Activated naive CD8-positive, alpha-beta T cell treated with anti-CD3 and anti-CD28 coated beads, Interleukin-2, amount 10 ng/mL, durations not matched to agents 7 days and 5 days (primary cell): ENCODE measurements at places on chromosomes 2 and 18. TPM values are rescaled to one million over a fixed set of nuclear protein-coding genes. Genes with fewer than 3 reads are reported as not detected.

DNA sequence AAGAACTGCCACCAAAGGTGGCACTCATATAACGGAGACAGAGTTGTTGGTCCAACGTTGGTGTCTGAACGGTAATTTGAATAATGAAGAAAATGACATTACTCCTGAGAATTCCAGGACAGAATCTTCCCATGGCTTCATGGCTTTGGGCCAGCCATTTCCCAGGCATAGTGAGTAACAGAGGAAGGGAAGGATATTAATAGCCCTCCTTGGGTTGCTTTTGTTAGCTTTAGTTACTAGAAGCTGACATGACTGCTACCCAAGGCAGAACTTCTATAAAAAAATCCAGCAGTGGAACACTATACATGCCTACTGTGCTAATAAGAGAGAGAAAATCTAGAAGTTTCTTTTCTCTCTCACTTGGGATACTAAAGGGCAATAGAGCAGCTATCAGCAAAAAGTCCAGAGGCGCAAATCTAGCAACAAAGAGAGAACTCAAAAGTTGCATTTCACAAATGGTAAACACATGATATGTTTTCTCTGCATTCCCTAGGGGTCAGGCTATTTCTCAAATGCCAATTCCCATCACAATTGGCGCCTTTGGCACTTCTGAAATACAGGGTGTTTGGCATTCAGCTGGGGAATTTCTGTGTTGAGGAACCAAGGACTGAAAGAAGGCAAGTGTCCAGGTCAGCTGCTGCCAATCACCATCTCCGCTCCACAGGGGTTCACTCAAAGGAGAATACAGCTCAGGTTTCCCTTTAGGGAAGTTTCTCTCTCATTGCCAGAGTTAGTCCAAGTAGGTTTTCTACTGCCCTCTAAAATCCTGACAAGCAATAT, 160.8 kb upstream of the KYNU start:
- H3K27ac ChIP-seq = no peak overlapping the region
- DNase-seq = no peak
- no peaks in the 10 kb centered on the region for H3K27me3 ChIP-seq
- H3K4me3 ChIP-seq = no peak overlapping the region
- no peaks in the 10 kb centered on the region for H3K4me1 ChIP-seq
- H3K36me3 ChIP-seq = no peaks in the 10 kb centered on the region

GRCh38 chr18:63182861-63183260, 136.7 kb downstream of the BCL2 start:
- no peaks in the 10 kb centered on the region for H3K27me3 ChIP-seq
- peak overlapping the region; percentile 26 for H3K4me3 ChIP-seq
- peaks cover 43% of the 10 kb centered on the region for H3K4me1 ChIP-seq
- no peak for DNase-seq
- peaks cover 43% of the 10 kb centered on the region for H3K36me3 ChIP-seq

DNA sequence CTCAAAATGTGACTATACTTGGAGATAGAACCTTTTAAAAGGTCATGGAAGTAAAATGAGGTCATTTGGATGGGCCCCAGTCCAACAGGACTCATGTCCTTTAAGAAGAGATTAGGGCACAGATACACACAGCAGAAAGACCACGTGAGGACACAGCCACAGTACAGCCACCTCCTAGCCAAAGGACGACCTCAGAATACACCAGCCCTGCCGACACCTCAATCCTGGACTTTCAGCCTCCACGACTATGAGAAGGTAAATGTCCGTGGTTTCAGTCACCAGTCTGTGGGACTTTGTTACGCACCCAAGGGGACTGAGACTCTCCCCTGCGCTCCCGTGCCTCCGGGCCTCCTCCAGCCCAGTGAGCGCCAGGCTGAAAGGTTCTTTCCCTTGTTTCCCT, 30.2 kb upstream of the HPCAL1 start:
- no peaks in the 10 kb centered on the region for H3K27me3 ChIP-seq
- H3K4me1 ChIP-seq = peaks cover 3% of the 10 kb centered on the region
- H3K4me3 ChIP-seq = no peak overlapping the region

DNA sequence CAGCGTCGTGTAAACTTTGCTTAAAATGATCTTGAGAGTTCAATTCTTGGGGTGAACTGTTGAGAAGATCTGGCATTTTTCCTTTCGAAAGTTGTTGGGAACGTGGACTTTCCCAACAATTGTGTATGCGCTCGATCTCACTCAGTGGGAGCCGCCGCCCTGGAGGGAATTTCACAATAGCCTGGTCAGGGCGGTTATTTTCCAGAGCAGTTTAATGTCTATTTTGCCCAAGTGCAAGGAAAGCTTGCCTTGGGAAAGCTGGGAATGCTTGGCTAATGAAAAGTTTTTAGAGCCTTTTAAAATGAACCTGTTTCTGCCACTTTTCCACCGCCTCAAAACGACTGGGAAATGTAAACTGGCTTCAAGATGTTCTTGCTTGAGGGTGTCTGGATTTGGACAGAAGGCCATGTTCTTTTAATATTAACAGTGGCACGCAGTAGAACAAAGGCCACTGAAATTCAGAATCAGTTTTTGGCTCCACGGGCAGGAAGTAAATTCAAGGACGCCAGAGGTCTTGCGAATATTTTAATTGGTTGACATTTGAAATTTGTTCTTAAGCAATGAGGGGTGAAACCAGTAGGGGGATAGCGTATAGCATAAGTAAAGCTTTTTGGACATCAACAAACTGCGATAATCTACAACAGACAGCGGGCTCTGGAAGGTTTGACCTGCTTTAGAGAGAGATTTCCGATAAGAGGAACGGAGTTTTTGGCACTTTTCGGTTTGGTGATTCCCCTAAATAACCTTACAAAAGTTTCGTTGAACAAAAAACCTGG, 1.2 kb downstream of the CFLAR start:
- H3K4me1 ChIP-seq = peaks cover 35% of the 10 kb centered on the region
- H3K4me3 ChIP-seq = peak overlapping the region; percentile 89
- peak overlapping the region; percentile 99 for H3K27ac ChIP-seq
- DNase-seq = no peak
- H3K27me3 ChIP-seq = no peaks in the 10 kb centered on the region
- peaks cover 17% of the 10 kb centered on the region for H3K36me3 ChIP-seq

GRCh38 chr2:111945444-111946293, 47.3 kb downstream of the MERTK start:
- peaks cover 4% of the 10 kb centered on the region for H3K27me3 ChIP-seq
- no peaks in the 10 kb centered on the region for H3K4me1 ChIP-seq
- no peak overlapping the region for H3K27ac ChIP-seq
- H3K36me3 ChIP-seq = no peaks in the 10 kb centered on the region
- no peak overlapping the region for H3K4me3 ChIP-seq

- peaks cover 43% of the 10 kb centered on the region for H3K4me1 ChIP-seq
- H3K27ac ChIP-seq = peak overlapping the region; percentile 76
- no peak for DNase-seq
- H3K36me3 ChIP-seq = no peaks in the 10 kb centered on the region
These were observed 3.8 kb upstream of the ARID5A start for GRCh38 chr2:96532641-96533291.

- DNase-seq = no peak
- H3K4me3 ChIP-seq = no peak overlapping the region
- peaks cover 72% of the 10 kb centered on the region for H3K4me1 ChIP-seq
- peaks cover 53% of the 10 kb centered on the region for H3K36me3 ChIP-seq
These were observed 42.3 kb downstream of the AAK1 start for GRCh38 chr2:69601179-69601612.

GRCh38 chr18:44828080-44828479, 147.4 kb downstream of the SETBP1 start:
- DNase-seq = no peak
- no peak overlapping the region for H3K4me3 ChIP-seq
- H3K27me3 ChIP-seq = peaks cover 24% of the 10 kb centered on the region
- H3K36me3 ChIP-seq = no peaks in the 10 kb centered on the region

- peaks cover 21% of the 10 kb centered on the region for H3K27me3 ChIP-seq
- no peak overlapping the region for H3K27ac ChIP-seq
- peak; percentile 48 for DNase-seq
- peaks cover 2% of the 10 kb centered on the region for H3K4me1 ChIP-seq
These were observed 6.8 kb downstream of the SCTR start for GRCh38 chr2:119517433-119517832.

- no peak overlapping the region for H3K27ac ChIP-seq
- no peaks in the 10 kb centered on the region for H3K4me1 ChIP-seq
- H3K4me3 ChIP-seq = no peak overlapping the region
- H3K36me3 ChIP-seq = no peaks in the 10 kb centered on the region
- H3K27me3 ChIP-seq = no peaks in the 10 kb centered on the region
These were observed 285.7 kb upstream of the DCC start for GRCh38 chr18:52054324-52054723.

DNA sequence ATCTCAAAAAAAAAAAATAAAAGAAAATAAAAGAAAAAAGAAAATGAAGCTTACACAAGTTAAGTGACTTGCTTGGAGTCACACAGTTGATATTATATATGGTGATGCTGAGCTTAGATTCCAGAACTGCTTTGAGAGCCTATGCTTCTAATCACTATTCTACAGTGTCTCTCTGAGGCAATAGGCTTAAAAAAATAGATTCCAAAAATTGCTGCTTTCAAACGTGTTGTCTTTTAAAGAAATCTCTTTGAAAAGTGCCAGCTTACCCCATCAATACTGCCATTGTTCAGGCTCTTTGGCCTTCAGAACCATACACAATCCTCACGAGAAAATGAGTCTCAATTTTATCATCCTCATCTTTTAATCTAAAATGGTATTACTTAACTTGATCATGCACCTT, 102.6 kb downstream of the CDK15 start:
- DNase-seq = no peak
- H3K36me3 ChIP-seq = no peaks in the 10 kb centered on the region
- no peak overlapping the region for H3K4me3 ChIP-seq

DNA sequence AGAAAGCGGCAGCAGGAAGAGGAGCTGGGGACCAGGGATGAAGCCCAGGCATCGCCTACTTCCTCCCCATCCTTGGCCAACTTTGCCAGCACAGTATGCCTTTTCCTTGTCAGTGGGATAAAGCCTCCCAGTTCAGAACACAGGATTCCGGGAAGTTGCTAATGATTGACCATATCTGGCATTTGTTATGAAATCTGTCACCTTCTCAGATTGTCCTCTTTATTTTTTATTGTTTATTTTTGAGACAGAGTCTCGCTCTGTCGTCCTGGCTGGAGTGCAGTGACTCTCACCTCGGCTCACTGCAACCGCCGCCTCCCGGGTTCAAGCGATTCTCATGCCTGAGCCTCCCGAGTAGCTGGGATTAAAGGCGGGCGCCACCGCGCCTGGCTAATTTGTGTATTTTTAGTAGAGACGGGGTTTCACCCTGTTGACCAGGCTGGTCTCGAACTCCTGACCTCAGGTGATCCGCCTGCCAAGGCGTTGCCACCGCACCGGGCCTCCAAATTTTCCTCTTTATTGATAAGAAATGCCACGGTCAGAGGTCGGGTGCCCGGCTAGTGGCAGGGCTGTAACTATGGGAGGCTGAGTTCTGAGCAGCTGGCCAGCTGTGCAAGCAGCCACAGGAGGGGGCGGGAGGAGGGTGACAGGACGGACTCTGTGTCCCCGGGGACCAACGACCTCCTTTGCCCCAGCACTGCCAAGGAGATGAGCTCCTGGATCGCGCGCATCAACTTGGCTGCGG, 24.4 kb downstream of the PSD4 start:
- no peaks in the 10 kb centered on the region for H3K27me3 ChIP-seq
- no peak overlapping the region for H3K27ac ChIP-seq
- no peak for DNase-seq
- H3K36me3 ChIP-seq = peaks cover 46% of the 10 kb centered on the region

DNA sequence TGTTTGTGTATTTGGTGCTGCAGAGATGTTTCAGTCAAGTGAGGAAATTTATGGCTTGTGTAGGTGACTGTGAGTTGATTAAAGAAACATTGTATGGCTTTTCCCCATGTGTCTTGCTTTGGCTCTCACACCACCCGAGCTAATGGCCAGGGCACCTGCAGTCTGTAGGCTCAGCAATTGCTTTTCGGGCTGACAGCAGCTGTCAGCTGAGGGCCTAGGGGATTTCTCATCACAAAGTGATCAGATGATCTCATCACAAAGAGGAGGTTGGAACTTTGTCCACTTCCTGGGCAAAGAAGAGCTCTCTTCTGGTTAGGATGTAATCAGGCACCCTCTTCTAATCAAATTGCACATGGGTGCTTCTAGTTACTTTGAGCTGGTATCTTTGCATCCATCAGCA, 632.2 kb downstream of the SLC4A3 start:
- no peaks in the 10 kb centered on the region for H3K27me3 ChIP-seq
- H3K27ac ChIP-seq = no peak overlapping the region
- H3K4me1 ChIP-seq = no peaks in the 10 kb centered on the region
- no peak for DNase-seq

GRCh38 chr2:46284796-46285195, 12.4 kb upstream of the EPAS1 start:
- no peaks in the 10 kb centered on the region for H3K4me1 ChIP-seq
- H3K4me3 ChIP-seq = no peak overlapping the region
- peaks cover 24% of the 10 kb centered on the region for H3K27me3 ChIP-seq
- H3K27ac ChIP-seq = no peak overlapping the region
- DNase-seq = no peak

- no peak overlapping the region for H3K4me3 ChIP-seq
- H3K27ac ChIP-seq = no peak overlapping the region
- H3K27me3 ChIP-seq = no peaks in the 10 kb centered on the region
- no peaks in the 10 kb centered on the region for H3K4me1 ChIP-seq
- H3K36me3 ChIP-seq = no peaks in the 10 kb centered on the region
These were observed 1541.5 kb downstream of the LRP1B start for GRCh38 chr2:140589273-140589672.

DNA sequence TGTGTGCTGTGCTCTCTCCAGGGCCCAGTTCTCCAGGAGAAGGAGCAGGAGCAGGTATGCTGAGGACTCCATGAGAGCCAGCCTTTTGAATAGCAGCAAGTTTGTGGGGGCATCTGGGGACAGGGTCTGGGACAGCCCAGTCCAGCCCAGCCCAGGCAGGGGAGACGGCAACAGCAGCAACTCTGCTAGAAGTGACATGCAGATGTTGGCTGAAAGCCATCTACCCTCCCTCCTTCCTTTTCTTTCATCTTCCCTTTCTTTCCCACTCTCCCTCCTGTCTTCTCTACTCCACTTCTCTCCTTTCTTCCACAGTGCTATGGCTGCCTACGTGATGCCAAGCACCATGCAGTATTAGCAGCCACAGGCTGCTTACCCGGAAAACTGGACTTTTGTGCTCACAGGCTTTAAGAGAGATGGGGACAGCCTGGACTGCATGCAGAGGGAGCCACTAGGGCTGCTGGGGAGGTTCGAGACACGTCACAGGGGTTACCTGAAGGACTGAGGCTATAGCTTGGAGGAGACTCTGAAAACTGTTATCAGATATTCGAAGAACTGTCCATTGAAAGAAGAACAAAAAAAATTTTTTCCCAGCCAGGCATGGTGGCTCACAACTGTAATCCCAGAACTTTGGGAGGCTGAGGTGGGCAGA, 23.8 kb upstream of the YWHAQ start:
- H3K4me3 ChIP-seq = no peak overlapping the region
- DNase-seq = no peak
- H3K36me3 ChIP-seq = no peaks in the 10 kb centered on the region
- peaks cover 20% of the 10 kb centered on the region for H3K27me3 ChIP-seq
- H3K4me1 ChIP-seq = peaks cover 12% of the 10 kb centered on the region

RPIA gene
- 37.5 TPM for total RNA-seq

MBD2 gene
- 96.3 TPM for total RNA-seq

STAM2 gene
- 19.0 TPM for total RNA-seq
